ENCODE measurements at places on chromosomes 3 and 15. TPM values are rescaled to one million over a fixed set of nuclear protein-coding genes. Genes with fewer than 3 reads are reported as not detected.

GRCh38 chr3:43844757-43845156 lies 154.0 kb downstream of the ABHD5 start:
- DNase-seq, result no peak

DNA sequence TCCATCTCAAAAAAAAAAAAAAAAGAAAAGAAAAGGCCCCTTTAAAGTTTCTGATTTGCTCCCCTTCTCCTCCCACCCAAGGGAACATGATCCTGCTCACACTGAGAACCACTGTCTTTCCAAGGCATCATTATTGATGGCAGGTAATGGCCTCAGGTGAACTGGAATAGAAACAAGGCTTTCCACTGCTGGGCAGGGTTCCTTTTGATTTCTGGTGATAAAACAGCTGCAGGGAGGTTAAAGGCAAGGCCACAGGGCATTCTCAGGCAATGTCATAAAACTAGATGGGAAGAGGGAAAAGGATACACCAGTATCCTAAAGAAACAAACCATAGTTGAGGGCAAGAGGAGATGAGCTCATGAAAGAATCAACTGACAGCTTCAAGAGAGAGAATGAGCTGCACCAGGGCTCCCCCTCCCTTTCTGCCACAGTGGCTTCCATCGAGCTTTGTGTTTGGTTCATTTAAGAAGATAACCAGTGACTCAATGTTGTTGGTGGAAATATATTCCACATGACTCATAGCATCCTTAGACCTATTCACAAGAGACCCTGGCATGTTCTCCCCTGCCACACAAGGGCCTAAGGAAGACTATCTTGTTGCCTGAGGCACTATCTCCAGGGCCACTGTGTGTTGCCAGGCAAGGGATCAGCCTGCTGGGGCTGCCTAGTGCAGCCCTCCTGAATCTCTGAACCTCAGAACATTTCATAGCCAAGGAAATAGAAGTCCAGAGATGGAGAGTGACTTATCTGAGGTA lies 86.4 kb downstream of the WDR76 start:
- DNase-seq, result no peak

- no peak for DNase-seq
Observed at GRCh38 chr3:128501431-128501830, 8.4 kb upstream of the GATA2 start.

LRRC2 gene
- 1.1 TPM for total RNA-seq

ITGA11 gene
- total RNA-seq, result 6.7 TPM

GALNT15 gene
- 34.7 TPM for total RNA-seq

GRCh38 chr3:157204880-157205279 lies 44.9 kb upstream of the CCNL1 start:
- no peak for DNase-seq

DNA sequence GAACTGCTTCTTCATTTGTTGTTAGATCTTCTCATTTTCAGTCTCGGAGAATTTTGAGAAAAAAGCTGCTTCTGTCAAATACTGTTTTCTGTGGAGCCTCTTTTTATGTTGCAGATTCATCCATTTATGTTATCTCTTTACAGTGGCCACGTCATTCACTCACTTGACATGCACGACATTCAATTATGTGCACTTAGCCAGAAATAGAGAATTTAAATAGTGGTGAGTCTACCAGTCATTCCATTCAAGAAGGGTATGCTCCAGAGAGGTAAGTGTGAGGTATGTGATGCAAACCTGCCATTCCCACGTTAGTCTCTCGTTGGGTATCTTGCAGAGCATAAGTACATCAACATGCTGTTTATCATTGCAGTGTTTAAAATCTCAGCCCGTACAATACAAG lies 9.8 kb downstream of the ARPP19 start:
- no peak for DNase-seq

DNA sequence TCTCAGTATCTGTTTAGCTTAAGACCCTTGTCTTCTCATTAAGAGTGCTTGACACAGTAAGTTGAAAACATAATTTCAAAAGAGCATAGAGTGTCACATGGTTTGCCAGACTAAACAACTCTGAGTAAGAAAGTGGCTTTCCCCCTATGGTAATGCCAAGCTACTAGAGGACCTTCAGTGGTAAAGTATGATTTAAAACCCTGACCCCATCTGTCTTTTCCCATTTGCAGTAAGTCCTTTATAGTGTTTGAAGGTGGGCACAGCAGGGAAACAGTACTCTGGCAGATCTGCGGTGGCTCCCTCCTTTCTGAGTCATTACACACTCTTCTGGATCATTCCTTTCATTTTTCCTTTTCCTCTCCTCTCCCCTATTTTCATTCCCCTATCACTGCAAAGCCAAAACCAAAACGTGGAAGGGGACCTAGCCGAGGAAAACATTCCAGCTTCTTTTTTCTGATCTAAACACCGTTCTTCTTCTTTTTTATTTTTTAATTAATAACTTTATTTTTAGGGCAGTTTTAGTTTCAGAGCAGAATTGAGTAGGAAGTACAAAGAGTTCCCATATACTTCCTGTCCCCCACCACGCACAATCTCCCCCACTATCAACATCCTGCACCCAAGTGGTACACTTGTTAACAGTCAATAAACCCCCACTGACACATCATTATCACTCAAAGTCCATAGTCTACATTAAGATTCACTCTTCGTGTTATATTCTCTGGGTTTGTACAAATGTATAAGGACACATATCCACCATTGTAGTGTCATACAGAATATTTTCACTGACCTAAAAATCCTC lies 74.7 kb downstream of the PPARG start:
- DNase-seq, result no peak

- DNase-seq, result no peak
Observed at GRCh38 chr3:22980346-22980745, 222.8 kb upstream of the UBE2E2 start.

DNA sequence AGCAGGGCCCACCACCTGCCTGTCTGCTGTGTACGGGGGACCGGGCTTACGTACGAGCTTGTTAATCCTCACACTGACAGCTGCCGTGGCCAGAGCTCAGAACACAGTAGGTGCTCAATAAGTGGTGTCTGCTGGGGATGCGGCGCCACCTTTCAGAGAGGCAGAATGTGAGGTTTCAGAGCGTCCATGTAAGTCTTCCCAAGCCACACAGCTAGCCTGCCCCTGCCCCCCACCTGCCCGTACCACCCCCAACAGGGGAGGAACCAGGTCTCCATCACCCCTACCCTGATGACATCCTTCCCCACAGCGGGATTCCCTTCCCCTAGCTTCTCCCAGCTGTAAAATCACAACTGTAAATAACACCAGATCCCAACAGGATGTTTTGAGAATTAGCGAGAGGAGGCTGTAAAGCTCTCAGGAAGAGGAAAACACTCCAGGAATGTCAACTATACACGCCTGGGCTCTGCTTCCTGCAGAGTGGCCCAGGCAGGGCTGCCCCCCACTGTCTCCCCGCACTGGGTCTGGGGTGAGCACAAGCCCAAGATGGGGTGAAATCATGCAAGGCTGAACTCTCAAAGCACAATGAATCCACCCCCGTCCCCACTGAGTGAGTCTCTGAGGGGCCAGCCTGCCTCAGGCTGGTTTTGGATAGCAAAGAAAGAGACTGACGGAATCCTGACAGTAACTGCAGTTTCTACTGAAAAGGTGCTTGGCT lies 250.1 kb upstream of the LYSMD4 start:
- no peak for DNase-seq

GPR160 gene
- total RNA-seq, result 34.9 TPM

CCK gene
- not detected for total RNA-seq

KBTBD8 gene
- total RNA-seq, result 2.1 TPM

- no peak for DNase-seq
Observed at GRCh38 chr15:62057341-62057980, 2.8 kb downstream of the VPS13C start.

DNA sequence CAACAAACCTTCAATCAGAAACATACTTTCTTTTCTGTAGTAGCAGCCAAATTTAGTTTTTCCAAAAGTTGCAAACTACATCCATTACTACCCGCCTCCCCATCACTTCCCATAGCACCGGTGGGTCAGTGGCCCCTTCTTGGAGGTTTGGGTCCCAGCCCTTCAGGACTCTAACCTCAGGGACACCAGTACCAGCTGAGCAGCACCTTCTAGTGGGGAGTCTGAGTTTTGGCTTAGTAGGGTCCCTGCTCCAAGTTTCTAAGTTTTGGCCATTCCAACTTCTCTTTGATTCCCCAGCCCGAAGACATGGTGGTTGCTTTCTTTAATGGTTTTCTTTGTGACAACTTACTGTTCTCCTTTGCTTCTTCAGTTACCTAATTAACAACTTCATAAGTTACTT lies 160.6 kb downstream of the ECT2 start:
- DNase-seq, result no peak

DNA sequence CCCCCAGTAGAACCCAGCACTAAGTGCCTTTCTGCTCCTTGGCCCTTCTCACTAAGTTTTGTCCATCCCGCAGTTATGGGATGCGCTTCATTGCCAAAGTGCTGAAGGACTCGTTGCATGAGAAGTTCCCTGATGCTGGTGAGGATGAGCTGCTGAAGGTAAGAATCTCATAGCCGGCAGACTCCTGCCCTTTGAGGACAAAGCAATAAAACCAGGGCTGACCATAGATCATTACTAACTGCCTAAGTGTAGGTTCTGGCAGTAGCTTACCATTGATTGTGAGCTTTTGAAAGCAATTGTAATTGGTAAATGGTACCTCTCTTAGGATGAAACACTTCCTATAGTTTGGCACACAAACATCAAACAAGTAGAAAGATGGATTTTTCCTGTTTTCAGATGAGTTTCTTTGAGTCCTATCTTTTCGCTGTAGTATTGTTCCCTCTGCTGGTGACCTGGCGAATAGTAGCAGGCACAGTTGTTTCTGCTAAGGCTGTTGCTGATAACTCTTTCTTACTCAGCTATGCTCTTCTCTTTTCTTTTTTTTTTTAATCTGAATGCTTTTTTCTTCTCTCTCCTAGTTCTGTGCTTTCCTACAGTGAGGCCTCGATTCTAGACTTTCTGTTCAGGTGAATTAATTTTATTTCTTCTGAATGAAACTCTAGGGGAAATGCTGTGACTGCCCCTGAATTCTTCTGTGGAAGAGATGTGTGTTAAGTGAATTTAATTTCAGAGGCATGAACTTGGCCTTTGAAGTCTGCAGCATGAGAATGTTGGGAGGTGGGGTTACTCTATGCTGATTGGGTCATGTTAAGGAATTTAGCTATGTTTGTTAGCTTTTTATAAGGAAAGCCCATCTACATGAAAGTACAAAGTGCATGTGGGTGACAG lies 47.4 kb upstream of the CRTC3 start:
- no peak for DNase-seq

FGD5 gene
- 26.8 TPM for total RNA-seq

Measured in upper lobe of left lung (tissue), 6 donors.